ENCODE measurements at places on chromosomes 6 and 20.

GRCh38 chr6:71913444-71914234 is 27.3 kb downstream of the RIMS1 start:
- DNase-seq = no peak

DNA sequence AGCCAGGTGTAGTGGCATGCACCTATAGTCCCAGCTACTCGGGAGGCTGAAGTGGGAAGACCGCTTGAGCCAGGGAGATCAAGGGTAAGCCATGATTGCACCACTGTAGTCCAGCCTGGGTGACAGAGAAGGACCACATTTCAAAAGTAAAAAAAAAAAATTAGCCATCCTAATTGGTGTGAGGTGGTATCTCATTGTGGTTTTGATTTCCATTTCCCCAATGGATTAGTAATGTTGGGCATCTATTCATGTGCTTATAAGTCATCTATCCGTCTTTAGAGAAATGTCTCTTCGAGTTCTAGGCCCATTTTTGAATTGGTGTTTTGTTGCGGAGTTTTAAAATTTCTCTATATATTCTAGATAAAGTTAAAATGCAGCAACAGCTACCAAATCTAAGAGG is 21.7 kb downstream of the ABHD12 start:
- DNase-seq = no peak

GRCh38 chr20:33450867-33451266 is 7.3 kb upstream of the SNTA1 start:
- DNase-seq = no peak

- no peak for DNase-seq
Measured at GRCh38 chr6:52596371-52597028, 19.6 kb upstream of the TRAM2 start.

- no peak for DNase-seq
Measured at GRCh38 chr6:105562027-105562426, 159.1 kb upstream of the PREP start.

- peak; percentile 71 for DNase-seq
Measured at GRCh38 chr6:150865406-150866146, at the start of gene MTHFD1L. MTHFD1L (plus strand) TSS chr6:150865702; CDS start chr6:150865823, 121 bp downstream.

DNA sequence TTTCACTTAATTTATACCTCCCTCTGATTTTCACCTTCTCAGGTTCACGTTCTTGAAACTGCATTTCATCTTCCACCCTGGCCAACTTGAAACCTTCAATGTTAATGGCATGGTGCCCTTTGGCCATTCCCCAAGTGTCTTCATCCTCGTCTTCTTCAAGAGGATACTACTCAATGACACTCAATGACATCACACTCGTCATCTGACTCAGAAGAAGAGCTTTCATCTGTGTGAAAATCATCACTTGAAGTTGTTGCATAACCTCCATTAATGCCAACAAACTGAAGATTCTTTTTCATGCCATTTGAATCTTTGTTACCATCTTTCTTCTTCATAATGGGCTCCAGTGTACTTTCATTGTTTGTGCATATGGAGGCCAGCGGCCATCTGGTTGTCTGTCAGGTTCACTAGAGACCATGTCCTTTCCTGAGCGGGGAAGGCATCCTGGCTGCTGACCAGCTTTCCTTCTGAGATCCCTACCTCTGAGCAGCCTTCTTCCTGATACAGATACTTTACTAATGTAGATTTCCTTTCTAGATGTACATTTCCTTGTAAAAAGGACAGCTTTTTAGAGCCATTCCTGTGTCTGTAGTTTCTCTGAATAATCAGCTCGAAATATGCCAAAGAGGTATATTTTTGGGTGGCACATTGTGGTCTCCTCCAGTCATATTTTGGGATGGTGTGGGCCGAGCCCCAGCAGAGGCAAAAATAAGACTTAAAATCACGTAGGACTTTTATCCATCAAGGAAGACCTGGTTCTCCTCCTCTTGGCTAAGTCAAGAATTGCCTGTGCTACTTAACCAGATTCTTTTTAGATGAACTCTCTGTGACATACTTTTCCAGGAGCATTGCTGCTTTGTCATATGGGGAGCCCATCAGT is 21.3 kb downstream of the TRMT6 start:
- DNase-seq = no peak

DNA sequence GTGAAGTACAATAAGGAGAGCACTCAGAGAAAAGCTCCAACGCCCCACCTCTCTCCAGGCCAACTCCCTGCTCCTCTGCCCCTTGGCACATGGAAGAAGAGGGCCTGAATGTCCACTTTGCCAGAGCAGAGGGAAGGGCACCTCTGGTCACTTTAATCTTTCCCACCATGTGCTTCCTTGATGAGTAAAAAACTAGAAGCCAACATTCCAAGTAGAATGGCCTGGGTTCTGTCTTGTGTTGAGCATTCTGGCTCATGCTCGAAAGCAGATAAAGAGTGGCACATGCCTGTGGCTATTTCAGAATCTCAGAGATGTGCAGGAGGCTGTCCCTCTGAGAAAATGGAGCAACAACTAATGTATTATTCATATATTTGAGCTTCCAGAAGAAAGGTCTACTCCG is 177.4 kb upstream of the PLN start:
- DNase-seq = no peak

DNA sequence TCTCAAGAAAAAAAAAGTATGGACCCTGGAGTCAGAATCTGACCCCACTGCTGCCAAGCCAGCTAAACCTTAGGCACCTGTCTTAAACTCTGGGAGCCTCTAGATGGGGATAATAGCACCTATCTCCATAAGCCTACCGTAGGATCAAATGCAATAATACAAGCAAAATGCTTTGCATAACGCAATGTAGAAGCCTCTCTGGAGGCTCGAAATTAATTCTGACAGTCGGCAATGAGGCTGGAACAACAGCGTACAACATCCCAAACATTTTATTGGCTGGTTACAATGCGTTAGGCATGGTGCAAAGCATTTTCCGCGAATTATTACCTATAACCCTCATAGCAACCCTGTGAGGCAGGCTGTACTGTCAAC is 521 bp downstream of the CDK5RAP1 start:
- no peak for DNase-seq

- no peak for DNase-seq
Measured at GRCh38 chr6:119234457-119234856, 115.1 kb downstream of the MAN1A1 start.

DNA sequence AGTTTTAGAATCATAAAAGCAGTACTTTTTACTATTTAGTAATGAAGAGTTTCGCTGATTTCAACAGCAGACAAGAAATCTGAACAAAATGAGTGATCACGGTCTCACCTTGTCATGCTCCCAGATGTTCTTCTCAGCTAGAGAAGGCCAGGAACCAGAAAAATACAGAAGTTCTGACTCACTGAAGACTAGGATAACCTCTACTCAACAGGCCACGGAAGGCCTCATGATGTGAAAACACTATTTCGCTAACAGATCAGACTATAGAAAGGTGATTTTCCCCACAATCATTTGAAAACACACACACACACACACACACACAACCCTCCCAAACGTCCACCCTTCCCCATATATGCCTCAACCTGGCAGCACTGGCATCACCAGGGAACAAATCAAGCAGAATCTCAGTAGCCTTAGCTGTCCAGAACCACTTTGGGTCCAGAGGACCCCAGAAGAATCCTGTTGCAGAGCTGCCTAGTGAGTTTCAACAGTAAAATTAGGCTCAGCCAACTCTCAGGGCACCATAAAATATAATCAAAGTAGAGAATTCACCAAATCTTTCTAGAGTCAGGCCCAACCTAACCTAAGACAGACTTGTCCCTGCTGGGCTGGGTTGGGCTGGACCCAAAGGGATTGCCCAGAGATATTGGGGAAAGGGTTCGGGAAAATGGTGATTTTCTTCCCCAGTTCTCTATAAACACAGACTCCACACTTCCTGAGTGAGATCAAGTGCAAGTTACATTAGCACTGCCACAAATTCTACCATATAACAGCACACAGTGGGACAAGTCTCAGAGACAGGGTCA is 7.9 kb downstream of the EXOC2 start:
- DNase-seq = no peak

GRCh38 chr6:30841644-30842504 is 42.4 kb upstream of the DDR1 start:
- DNase-seq = no peak

GRCh38 chr6:93419304-93420162 is at the start of gene EPHA7:
EPHA7 (minus strand) TSS chr6:93419559; CDS start chr6:93419341, 218 bp downstream.
- DNase-seq = no peak

GRCh38 chr6:145557474-145557873 is 177.8 kb downstream of the EPM2A start:
- no peak for DNase-seq

- no peak for DNase-seq
Measured at GRCh38 chr6:122268394-122268793, 131.1 kb upstream of the HSF2 start.
